ENCODE measurements at places on chromosomes 5 and 9.

DNA sequence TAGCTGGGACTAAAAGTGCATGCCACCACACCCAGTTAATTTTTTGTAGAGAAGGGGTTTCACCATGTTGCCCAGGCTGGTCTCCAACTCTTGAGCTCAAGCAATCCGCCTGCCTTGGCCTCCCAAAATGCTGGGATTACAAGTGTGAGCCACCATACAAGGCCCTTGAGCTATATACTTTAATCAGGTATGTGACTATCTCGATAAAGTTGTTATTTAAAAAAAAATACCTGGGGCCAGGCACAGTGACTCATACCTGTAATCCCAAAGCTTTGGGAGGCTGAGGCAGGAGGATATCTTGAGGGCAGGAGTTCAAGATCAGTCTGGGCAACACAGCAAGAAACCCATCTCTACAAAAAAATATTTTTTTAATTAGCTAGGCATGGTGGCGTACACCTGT is 19.2 kb downstream of the RNF145 start:
- DNase-seq = no peak

GRCh38 chr9:133855371-133855770 is 117.2 kb upstream of the SARDH start:
- DNase-seq = no peak

- no peak for DNase-seq
These were observed 337.7 kb downstream of the PLK2 start for GRCh38 chr5:58122157-58122556.

GRCh38 chr9:134544388-134545214 is 97.0 kb upstream of the COL5A1 start:
- DNase-seq = no peak

DNA sequence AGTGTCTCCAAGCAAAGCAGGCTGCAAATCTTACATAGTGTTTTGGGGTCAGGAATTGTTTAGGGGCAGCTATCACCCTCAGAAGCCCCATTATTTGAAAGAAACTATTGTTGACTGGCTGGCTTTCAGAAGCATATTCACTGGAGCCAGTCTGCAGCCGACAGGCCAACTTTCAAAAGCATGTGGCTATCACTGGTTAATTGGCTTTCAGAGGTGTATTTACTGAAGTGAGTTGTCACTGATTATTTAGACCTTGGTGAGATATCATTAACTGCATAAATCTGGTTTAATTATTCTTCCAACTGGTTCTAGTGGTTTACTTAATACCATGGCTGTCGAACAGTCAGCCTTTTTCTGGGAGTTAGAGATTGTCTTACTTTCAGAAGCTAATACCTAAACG is 247.0 kb downstream of the CWC27 start:
- no peak for DNase-seq

DNA sequence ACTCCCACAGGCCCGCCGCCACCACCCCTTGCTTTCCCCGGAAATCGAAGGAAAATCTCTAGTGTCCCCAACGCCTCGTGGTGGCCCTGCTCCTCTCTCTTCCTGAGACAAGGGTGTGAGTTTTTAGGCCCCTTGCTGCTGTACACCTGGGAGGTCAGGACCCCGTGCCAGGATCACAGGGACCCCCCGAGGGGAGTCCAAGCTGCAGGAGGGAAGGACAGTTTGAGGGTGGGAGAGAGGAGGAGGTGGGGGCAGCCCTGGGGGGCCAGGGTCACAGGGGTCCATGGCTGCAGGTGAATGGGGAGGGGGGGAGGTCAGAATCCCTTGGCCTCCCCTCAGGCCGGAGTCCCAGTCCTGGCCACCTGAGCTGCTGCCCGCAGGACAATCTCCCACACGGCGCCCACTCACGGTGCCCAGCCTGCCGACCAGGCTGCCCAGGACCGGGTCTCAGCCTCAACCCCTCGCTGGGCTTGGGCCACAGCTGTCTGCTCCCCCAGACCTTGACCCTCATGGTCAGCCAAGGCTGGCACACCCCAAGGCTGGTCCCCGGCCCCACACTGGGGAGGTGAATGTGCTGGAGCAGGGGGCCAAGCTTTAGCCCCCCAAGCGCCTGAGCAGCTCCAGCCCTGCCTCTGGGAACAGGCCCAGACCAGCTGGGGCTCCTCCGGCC is 19.9 kb downstream of the TPPP start:
- no peak for DNase-seq

- DNase-seq = no peak
These were observed 116.4 kb downstream of the MYO10 start for GRCh38 chr5:16819522-16820167.

- no peak for DNase-seq
These were observed 37.3 kb downstream of the CSF2 start for GRCh38 chr5:132110930-132111329.
